Muscle of leg (tissue), 16 donors: ENCODE measurements at places on chromosomes 13 and 19. TPM values are rescaled to one million over a fixed set of nuclear protein-coding genes. Genes with fewer than 3 reads are reported as not detected.
A peak's percentile ranks its signal among the peaks of the same experiment; 100 is the strongest.

DNA sequence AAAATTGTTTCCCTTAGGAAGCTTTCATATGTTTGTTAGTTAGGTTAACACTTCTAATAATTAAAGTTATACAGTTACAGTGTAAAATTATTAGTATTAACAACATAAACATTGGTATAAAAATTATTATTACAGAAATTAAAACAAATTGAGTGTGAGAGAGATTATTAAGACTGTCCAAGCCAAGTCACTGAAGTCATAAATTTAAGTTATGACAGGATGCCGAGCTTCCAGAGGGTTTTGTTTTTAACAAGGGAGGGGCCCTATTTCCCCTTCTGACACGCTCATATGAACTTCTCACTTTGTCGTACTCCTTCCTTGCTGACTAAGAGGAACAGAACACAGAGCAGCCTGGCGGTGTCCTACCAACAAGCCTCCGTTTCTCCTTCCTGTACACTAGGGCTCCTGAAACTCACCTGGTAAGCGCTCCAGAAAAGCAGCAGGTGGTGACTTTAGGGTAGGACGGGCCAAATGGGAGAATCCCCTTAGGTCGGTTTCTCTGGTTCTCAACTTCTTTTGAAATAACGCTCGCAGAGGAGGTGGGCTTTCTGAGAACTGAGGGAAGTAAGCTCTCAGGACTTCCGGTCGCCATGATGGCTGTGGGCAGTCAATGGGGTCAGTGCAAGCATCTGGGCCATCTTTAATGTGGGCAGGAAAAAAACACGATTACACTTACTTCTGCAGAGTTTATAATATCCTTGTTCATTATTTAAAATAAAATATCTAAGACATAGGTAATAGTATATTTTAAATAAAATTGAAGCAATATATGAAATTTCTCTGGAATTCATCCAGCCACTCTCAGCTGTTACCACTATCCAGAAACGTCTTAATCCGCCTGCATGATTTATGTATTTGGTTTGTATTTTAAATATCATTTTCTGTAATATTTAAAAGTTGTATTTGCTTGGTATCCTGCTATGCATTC is at the start of gene CARD8:
TSS of gene CARD8 (minus strand) at position 537 of the 928 bp plus-strand sequence. CDS start 14,892 bp downstream, outside the sequence.
- no peaks in the 10 kb centered on the region for H3K27me3 ChIP-seq
- DNase-seq: peak; percentile 96
- H3K4me3 ChIP-seq: peak within 1 kb of the TSS; percentile 94
- peak within 1 kb of the TSS; percentile 100 for H3K27ac ChIP-seq
- H3K36me3 ChIP-seq: peaks cover 2% of the 10 kb centered on the region

DNA sequence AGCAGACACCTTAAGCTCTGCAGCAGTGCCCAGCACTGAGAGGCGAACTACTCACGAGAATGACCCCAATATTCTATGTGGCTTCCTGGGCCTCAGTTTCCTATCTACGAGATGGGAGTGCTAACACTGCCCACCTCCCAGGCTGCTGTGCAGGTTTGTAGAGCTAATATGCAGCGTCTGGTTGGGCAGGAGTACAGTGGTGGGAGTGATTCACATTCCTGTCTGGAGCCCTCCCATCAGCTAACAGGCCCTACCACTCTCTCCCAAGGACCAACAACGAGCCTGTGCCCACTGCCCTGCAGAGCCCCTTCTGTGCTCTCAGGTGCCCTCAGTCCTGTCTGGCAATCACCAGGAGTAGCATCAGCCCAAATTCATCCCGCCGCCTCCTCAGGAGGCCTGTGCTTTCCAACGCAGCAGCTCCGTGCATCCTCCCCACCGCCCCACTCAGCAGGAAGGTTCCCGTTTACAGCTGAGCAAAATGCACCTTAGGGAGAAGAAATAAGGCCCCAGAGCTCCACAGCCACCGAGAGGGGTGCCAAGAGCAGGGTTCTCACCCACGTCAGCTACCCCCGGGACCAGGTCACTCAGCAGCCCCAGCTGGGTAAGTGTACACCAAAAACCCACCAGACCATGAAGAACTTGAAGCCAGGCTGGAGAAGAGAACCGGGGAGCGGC is 6.6 kb downstream of the AKT2 start:
- H3K4me3 ChIP-seq: peak overlapping the region; percentile 40
- peak overlapping the region; percentile 92 for H3K27ac ChIP-seq
- peak; percentile 34 for DNase-seq
- H3K4me1 ChIP-seq: peaks cover 86% of the 10 kb centered on the region
- H3K36me3 ChIP-seq: peaks cover 22% of the 10 kb centered on the region

DNA sequence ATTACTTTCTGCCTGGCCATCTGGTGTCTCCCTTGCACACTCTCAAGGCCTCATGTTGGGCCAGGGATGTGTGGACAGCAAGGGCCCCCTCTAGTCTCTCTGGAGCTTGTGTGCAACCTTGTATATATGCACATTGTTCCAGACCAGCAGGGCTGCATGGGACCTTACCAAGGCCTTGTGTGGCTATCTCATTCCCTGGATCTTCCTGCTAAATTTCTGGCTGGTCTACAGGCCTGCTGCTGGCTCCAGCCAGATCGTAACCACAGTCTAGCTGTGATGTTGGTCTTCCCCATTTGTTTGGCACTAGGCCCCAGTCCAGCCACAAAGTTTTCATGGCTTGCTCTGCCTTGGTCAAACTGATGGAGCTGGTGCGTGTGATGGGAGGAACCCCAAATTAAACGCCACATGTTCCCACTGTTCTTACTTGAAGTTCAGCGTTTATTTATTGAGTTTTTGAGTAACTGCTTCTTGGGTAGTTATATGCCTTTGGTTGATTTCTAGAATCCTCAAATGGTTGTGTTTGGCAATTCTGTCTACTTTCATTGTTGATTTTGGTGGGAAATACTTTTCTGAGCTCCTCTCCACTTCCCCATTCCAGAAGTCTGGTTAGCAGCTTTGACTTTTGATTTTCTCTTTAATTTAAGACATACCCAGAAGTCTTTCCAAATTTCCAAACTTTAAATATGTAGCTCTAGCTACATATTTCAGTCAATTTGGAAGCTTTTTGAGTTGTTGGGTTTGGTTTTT is 56.4 kb downstream of the SIPA1L3 start:
- H3K27me3 ChIP-seq: no peaks in the 10 kb centered on the region
- DNase-seq: peak; percentile 35
- H3K4me3 ChIP-seq: no peak overlapping the region

GRCh38 chr19:41860419-41861115 is 512 bp downstream of the RPS19 start:
- H3K27ac ChIP-seq: peak overlapping the region; percentile 79
- peak; percentile 67 for DNase-seq
- H3K4me1 ChIP-seq: peaks cover 25% of the 10 kb centered on the region
- peaks cover 46% of the 10 kb centered on the region for H3K36me3 ChIP-seq

DNA sequence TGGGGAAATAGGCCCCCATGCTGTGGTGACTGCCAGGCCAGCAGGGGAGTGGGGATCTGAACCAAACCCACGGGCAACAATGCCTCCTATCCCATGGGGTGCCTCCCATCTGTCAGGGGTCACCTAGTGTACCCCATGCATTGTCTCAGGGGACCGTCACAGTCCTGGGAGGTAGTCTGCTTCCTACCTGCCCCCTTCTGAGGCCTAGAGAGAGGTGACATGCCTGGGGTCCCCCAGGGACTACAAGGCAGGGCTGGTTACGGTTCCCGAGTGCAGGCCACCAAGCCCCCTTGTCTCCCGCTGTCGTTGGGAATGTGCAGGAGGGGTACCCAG is 11.1 kb downstream of the NDUFB7 start:
- peaks cover 18% of the 10 kb centered on the region for H3K36me3 ChIP-seq
- H3K4me1 ChIP-seq: peaks cover 68% of the 10 kb centered on the region
- peak overlapping the region; percentile 96 for H3K27ac ChIP-seq

- no peaks in the 10 kb centered on the region for H3K36me3 ChIP-seq
- no peak overlapping the region for H3K27ac ChIP-seq
- peaks cover 3% of the 10 kb centered on the region for H3K4me1 ChIP-seq
Observed at GRCh38 chr13:110044551-110045111, 258.2 kb upstream of the IRS2 start.

DNA sequence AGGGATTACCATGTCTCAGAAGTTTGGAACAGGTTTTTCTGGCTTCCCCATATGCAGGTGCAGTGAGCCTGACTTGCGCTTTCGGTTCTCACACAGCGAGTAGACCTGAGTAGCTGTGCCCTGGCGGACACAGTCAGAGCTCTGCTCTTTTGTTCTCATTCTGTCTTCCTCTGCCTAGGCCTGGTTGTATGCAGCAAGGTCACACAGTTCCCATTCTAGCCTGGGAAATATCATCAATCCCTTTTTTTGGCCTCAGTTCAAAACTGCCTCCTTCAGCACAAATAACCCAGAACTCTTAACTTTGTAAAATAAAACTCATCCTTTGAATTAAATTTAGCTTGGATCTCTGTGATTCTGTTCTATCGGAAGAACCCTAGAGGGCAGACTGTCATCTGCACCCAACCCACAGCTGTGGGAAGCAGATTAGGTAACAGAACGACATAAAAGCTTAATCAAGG is 10.2 kb downstream of the OXGR1 start:
- no peaks in the 10 kb centered on the region for H3K36me3 ChIP-seq
- no peak overlapping the region for H3K4me3 ChIP-seq
- H3K27ac ChIP-seq: peak overlapping the region; percentile 0
- no peaks in the 10 kb centered on the region for H3K4me1 ChIP-seq

- peaks cover 45% of the 10 kb centered on the region for H3K4me1 ChIP-seq
- DNase-seq: peak; percentile 96
- H3K27me3 ChIP-seq: no peaks in the 10 kb centered on the region
- H3K27ac ChIP-seq: peak overlapping the region; percentile 96
- peaks cover 10% of the 10 kb centered on the region for H3K36me3 ChIP-seq
Observed at GRCh38 chr19:3404324-3405260, 38.2 kb downstream of the NFIC start.

ZNF333 gene
- total RNA-seq: 18.2 TPM

ZIC2 gene
- total RNA-seq: not detected

SLITRK5 gene
- 1.6 TPM for total RNA-seq

ERCC2 gene
- total RNA-seq: 6.6 TPM

PDX1 gene
- total RNA-seq: not detected

YJEFN3 gene
- total RNA-seq: 1.6 TPM

SPINT2 gene
- 2.6 TPM for total RNA-seq
